ENCODE measurements at places on chromosomes 3 and 15.

- no peak for DNase-seq
Measured at GRCh38 chr3:10456981-10457380, 48.4 kb downstream of the ATP2B2 start.

DNA sequence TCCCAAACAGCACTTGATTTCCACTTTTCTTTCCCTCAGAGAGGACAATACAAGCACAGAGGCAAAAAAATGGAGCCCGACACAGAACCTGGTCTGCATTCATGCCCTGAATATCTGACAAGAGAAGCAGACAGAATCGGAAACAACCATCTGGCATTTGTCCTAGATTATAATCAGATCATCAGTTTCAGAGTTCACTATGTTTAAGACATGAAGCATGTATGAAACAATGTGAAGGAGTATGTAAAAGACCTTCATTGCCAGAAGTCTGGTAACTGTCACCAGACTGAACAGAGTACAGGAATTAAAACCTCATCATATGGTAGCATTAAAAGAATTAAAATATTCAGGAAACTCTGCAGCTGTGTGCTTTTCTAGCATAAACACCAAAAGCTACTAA is 65.0 kb downstream of the SETD2 start:
- DNase-seq = no peak

GRCh38 chr15:72851586-72851985 is 68.0 kb upstream of the ADPGK start:
- no peak for DNase-seq

- no peak for DNase-seq
Measured at GRCh38 chr15:29570948-29571791, 251.1 kb downstream of the TJP1 start.

DNA sequence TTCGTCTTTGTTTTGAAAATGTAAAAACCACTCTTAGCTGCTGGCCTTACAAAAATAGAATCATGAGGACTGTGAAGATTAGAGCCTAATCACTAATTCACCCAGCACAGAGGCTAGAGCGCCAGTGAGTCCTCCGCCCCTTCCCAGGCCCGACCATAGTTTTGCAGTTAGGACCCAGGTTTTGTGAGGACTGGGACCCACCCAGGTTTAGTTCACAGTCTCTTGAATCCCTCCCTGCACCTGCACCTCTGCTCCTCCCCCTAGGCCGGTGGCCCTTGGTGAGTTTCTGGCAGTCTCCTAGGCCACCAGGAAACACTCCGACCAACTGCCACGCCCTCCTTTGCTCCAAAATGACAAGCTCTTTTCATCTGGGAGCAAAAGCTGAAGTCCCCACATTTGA is 136.0 kb upstream of the CCDC54 start:
- DNase-seq = no peak

- DNase-seq = no peak
Measured at GRCh38 chr3:101163554-101163953, 156.8 kb downstream of the IMPG2 start.

DNA sequence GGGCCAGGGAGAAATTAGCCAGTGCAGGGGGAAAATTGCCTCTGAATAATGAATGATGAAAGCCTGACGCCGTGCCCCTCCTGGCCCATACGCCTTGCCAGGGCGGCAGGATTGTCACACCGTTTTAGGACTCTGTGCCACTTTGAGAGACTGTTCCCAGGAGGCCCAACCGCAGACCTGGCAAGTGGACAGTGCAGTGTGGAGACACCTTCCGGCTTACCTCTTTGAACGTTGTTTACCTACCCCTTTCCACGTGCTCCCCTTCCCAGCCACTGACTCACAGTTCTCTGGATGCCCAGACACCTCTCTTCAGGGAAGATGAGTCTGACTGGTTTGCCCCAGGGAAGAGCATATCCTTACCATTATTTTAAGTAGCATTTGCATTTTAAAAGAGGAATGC is 84.0 kb upstream of the PXYLP1 start:
- no peak for DNase-seq

DNA sequence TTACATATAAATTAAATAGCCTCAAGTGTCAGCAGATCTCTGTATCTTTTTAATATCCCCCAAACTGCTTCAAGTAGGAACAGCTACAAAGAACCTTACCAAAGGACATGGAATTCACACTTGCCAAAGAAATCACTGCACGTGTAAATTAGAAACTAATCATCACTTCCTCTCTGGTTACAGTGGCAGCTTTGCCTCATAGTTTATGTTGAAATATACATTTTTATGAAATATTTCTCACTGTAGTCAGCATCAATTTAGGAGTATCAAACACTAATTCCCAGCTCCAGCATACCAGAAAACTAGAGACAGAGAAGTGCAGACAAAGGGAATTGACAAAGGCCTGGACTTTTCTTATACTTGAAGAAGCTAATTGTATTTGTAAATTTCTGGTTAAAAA is 260.9 kb downstream of the TIGIT start:
- DNase-seq = no peak

DNA sequence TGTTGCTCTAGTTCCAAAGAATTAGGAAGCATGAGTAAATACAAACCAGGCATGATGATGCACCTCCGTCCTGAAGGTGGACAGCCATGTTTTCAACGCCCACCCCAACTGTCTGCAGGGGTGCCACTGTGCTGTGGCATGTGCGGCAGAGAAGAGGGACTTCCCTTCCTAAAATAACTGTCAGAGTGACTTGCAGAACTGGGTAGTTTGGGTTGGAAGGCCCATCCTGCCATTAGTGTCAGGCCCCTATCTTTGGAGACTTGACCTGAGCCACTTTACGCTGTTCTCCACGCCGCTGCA is 17.4 kb upstream of the STAB1 start:
- no peak for DNase-seq

DNA sequence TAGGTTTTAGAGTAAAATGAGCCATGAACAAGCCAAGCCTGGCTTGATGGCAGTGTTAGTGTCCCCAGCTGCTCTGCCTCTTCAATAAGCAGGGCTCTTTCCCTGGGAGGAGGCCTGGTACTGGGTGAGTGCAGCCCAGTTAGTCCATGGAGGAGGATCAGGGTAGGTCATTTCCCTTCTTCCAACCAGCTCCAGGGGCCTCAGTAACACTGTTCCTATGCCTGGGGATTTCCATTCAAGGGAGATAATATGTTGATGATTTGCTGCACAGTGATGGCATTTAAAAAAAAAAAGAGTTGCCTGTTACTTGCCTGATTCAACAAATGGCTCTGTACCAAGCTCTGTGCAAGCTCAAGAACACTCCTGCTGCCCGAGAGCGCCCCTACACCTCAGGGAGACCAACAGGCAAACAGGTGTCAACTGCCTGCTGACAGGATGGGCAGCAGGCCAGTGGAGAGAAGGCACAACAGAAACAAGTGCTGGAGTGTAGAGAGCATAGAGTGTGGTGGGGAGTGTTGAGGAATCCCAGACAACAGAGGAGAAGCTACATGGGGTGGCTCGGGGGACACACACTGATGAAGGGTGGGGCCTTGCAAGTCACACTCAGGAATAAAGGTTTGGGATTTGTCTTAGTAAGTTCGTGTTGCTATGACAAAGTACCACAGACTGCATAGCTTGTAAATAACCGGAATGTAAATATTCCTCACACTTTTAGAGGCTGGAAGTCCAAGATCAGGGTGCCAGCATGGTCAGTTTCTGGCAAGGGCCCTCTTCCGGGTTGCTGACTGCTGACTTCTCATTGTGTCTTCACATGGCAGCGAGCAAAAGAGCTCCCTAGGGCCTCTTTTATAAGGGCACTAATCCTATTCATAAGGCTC is 78.6 kb upstream of the PXYLP1 start:
- no peak for DNase-seq

DNA sequence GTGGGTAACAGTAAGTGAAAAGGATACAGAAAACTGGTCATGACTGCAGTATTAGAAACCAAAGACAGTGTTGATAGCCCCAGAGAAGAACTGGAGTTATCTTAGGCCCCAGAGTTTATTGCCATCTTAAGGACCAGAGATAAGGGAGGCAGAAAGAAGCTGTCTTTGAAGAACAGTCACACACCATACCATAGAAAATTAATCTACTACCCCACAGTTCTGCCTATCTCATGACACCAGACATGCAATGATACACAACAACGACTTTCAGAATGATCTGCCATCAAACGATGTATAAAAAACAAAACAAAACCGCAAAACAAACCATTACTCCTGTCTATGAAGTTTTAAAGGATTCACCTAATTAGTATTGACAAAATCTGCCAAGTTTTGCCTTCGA is 9.6 kb downstream of the CPOX start:
- DNase-seq = no peak

DNA sequence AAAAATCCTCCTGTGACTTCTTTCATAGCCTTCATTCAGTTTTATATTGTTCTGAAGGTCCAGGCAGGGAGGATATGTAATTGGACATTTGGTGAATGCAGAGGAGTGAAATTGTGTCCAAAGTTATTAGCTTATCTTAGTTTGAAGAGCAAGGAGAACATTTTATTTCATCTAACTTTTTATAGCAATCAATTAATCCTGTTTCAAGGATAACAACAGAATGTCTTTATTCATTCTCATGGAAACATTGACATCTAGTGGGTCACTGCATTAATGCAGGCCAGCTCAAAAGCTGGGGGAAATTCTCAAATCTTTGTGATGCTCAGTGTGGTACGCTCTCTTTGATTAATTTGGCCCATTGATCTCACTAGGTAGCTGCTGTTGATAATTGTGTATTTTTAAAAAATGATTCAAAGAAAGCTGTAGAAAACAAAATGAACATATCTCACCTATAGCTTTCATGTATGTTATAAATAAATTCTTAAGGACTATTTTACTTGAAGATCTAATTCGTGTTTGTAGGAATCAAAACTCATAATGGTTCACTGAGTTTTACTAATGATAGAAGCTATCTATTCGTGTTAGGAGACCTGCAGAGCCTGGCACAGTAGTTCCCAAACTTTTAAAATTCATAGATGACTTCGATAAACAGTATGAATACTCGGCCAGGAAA is 150.8 kb upstream of the KCNMB2 start:
- no peak for DNase-seq

DNA sequence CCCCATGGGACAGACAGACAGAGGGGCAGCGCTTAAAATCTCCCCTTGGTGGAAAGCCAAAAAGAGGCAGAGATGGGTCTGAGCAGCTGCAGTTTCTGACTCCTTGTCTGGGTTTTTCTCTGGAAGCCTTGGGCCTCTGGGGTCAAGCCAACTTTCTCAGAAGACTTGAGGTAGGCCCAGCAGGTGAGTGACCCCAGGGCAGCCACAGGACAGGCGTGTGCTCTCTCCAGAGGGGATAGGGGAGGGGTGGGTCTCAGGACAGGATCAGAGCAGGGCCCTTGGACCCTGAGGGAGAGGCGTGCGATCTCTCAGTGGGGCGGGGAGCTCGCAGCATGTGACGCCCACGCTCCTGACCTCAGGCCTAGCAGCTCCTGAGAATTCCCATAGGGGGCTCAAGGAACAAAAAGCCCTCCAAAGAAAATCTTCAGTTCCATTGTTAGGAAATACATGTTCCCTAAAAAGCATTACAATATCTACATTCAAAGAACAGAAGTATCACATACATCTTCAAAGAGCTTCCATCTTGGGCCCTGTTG is 34.6 kb upstream of the DUSP7 start:
- DNase-seq = no peak

DNA sequence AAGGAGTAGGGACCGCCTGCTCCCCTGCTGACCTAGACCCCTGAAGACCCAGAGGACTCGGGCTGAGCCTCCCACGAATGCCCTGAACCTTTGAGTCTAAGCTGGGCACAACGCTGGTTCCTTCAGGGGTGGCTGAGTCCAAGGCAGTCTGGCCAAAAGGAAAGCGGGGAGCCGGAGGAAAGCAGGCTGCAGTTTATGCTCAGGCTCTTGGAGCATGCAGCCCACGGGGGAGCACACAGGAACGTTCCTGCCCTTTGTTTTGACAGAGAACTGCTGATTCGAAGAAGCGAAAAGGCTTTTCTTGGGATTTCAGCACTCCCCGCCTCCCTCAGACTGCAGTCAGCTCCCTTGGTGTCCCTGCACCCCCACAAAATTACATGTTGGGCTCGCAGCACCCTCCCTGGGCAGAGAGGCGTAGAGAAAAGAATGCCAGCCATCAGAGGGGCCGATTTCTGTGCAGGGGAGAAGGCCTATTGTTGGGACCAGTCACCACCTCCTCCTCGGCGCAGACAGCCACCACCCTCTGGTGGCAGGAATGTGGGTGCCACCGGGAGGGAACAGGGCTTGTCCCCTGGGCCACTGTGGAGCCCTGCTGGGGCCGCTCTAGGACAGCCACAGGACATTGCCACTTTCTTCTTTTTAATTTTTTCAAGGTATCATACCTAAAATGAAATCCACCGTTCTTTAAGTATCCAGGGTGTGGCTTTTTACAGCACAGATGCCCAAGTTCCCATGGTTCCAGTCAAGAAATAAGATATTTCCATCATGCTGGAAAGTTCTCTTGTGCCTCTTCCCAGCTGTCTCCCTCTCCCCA is 72.2 kb downstream of the SMAD6 start:
- DNase-seq = no peak

DNA sequence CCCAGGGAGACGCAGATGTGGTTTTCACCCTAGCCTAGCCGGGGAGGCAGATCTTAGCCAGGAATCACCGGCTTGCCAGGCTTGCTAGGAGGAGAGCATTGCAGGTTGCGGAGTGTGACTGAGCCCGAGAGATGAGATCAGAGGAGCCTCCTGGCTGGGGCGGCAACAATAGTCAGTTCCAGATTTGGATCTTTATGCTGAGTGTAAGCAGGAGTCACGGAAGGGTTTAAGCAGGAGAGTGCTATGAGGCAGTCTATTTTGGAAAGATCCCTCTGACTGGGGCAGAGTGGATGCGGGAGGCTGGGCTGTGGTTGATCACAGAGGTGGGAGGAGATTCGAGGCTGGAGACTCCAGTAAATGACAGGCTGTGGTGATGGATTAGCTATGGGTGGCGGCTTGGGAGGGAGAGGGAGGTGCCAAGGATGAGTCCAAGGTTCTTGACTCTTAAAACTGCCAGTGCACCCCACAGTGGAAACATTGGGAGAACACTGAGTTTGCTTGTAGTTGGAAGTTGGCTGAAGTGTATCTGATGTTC is 10.4 kb upstream of the BAHD1 start:
- DNase-seq = no peak

- DNase-seq = no peak
Measured at GRCh38 chr3:4149296-4149695, 153.9 kb upstream of the SETMAR start.

DNA sequence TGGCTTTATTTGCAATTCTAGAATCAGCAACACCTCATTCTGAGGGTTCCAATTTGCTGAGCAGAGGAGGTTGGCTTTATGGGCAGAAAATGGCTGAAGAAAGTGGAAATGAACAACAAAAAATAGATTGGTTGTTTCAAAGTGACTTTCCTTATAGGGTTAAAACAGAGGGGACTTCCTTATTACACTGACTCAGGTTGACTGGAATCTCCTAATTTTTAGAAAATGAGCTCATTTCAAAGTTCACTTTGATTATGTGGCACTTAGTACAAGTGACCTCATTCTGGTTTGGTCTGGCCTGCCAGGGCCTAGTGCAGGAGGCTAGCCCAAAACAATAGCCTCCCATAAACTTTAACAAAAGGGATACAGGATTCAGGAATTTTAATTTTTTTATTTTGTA is 41.4 kb downstream of the NFKBIZ start:
- DNase-seq = no peak

DNA sequence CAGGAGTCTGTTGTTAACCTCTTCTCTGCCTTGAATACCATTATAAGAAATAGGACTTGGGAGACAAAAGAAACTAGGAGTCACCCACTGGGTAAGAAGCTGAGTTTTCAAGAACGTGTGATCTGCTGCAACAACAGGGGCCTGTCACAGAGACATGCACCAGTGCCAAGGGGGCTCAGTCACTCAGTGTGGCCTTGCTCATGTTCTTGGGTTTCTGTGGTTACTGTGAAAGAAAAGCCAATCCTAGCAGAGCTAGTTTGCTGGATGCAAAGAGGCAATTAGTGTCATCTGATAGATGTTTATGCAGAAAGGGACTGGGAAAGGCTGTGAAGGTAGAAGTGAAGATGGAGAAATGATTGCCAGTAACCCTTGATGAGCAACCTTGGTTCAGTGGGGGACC is 126.3 kb downstream of the IQCH start:
- no peak for DNase-seq

Data from NCI-H1417 treated with DMSO at 0.1 percent for 48 hours (cell line).